ENCODE measurements at places on chromosomes 3 and 15. TPM values are rescaled to one million over a fixed set of nuclear protein-coding genes. Genes with fewer than 3 reads are reported as not detected.

COL8A1 gene
- 0.13 TPM for total RNA-seq

ZPLD1 gene
- total RNA-seq = not detected

FAM162A gene
- 59.6 TPM for total RNA-seq

PSTPIP1 gene
- 0.46 TPM for total RNA-seq

SLC9C1 gene
- total RNA-seq = not detected

CCDC33 gene
- not detected for total RNA-seq

DNASE1L3 gene
- not detected for total RNA-seq

FBXO22 gene
- total RNA-seq = 65.9 TPM

DNA sequence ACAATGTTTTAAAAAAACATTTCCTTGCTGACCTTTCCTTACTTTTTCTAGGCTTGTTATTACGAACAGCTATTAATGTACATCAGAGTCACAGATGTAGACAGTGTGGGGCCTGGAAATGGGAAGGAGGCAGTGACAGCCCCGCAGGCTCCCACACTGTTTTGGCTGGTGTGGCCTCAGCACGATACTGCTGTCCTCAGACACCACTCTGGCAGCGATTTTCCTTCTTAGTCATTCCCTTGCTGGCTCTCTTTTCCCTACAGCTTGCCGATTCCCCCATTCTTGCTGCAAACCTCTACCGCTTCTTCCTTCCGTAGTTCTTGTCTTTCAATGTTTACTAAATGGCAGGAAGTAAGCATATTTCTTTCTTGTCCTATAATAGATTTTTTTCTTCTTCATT, 113.1 kb downstream of the ABI3BP start:
- DNase-seq = no peak

DNA sequence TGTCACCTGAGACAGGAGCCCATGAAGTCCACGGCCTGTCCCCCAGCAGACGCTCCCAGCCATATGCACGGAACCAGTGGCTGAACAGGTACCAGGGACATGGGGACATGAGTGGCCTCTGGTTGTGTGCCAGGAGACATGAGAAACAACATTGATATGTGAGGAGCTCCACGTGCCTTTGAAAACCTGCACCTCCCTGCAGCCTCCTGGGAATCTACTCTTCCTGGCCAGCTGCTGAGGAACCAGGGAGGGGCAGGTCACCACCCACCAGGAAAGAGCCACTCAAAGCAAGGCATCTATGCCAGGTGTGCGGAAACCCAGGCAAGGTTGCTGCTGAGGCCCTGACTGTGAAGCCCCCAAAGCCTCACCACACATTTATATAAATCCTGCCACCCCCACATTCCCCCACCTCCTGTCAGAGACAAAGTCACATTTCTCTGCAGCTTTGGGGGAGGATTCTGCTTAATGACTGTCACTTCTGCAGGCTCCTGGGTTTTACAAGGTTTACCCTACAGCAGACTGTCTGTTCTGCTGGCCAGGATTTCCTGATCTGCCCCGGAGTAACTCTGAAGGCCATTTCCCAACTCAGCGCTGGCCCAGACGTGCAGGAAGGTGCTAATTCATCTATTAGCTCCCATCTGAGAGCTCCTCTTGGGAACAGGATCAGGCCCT, 110.8 kb downstream of the ADCY5 start:
- DNase-seq = no peak

GRCh38 chr3:165389653-165390052, 193.5 kb upstream of the SLITRK3 start:
- no peak for DNase-seq

DNA sequence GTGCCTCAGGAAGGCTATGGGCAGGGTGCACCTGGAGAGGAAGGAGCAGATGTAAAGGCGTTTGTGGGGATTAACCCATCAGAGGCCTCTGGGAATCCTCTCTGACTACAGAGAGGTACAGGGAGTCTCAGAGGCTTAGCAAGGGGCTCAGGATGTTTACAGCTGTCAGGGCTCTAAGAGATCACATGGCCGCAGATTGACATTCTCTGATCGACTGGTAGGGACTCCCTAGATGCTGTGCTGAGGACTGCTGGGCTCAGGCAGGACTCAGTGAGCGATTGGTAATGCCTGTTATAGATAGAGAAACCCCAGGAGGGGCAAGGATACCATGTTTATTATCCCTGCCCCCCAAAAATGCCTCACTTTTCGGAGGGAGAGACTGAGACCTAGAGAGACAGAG, 103.5 kb downstream of the CORO2B start:
- no peak for DNase-seq
